ENCODE measurements at places on chromosomes 1 and 21. TPM values are rescaled to one million over a fixed set of nuclear protein-coding genes. Genes with fewer than 3 reads are reported as not detected.

- H3K4me1 ChIP-seq: peaks cover 3% of the 10 kb centered on the region
- no peaks in the 10 kb centered on the region for H3K27me3 ChIP-seq
- no peaks in the 10 kb centered on the region for H3K36me3 ChIP-seq
These were observed 34.1 kb upstream of the PRSS38 start for GRCh38 chr1:227781314-227781930.

DNA sequence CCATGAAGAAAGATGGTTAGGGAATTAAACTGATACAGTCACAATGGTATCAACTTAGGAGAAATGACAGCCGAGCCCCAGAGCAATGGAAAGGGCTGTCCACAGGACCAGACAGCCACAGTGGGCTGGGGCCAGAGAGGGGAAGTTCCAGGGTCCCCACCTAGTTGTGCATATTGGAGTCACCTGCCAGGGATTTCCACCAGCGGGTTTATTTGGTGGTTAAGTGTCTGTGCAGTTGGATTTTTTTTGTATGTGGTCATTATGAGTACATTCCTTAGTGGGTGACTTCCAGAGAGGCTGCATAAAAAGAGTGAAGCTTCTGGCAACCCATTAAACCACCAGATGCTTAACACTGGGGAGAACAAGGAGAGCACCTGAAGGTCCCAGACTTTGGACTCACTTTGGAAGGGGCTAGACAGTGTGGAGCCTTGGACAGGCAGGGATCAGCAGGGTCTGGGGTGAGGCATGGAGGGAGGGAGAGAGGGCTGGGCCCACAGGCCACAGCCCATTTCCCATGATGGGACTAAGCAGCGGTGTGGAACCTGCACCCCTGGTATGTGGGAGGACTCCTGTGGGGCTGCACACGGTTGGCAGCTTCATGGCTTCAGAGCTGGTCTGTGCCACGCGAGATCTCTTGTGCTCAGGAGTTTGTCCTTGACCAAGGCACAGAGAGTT, 7.8 kb upstream of the PTTG1IP start:
- no peak overlapping the region for H3K4me3 ChIP-seq
- H3K4me1 ChIP-seq: peaks cover 12% of the 10 kb centered on the region
- peak overlapping the region; percentile 14 for H3K27ac ChIP-seq
- peak; percentile 82 for DNase-seq
- H3K36me3 ChIP-seq: no peaks in the 10 kb centered on the region

GRCh38 chr1:3053986-3054385, 15.0 kb upstream of the PRDM16 start:
- H3K4me1 ChIP-seq: no peaks in the 10 kb centered on the region
- no peaks in the 10 kb centered on the region for H3K36me3 ChIP-seq
- H3K4me3 ChIP-seq: no peak overlapping the region

- H3K27me3 ChIP-seq: no peaks in the 10 kb centered on the region
- H3K4me1 ChIP-seq: peaks cover 16% of the 10 kb centered on the region
- H3K4me3 ChIP-seq: no peak overlapping the region
- no peaks in the 10 kb centered on the region for H3K36me3 ChIP-seq
- no peak overlapping the region for H3K27ac ChIP-seq
These were observed 52.2 kb downstream of the RAB3GAP2 start for GRCh38 chr1:220219865-220220698.

DNA sequence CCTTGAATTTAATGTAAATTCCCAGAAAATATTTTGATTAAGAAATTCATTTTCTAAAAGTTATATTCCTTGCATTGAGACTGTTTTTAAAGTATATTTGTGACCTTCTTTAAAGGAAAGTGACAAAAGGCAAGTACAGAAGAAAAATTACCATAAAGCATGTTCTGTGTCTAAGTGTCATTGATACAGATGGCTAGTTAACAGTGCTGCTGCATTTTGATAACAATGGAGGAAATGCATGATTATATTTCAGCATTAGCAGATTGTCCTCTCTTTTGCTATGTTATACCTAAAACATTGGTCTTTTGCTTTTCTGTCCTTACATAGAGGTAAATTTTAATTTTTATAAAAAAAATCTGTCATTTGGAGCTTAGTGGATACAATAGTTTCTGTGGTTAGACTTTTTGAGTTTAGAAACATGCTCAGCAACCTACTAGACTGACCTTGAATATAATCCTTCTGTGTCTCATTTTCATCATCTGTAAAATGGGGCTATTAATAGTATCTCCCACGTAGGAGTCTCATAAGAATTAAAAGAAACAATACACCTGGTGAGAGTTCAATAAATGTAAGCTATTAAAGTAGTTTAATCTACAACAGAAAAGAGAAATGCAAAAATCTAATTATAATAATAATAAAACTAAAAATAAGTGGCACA, 51.1 kb upstream of the RGS21 start:
- H3K36me3 ChIP-seq: no peaks in the 10 kb centered on the region
- H3K27me3 ChIP-seq: no peaks in the 10 kb centered on the region
- H3K4me1 ChIP-seq: no peaks in the 10 kb centered on the region
- no peak overlapping the region for H3K4me3 ChIP-seq

DNA sequence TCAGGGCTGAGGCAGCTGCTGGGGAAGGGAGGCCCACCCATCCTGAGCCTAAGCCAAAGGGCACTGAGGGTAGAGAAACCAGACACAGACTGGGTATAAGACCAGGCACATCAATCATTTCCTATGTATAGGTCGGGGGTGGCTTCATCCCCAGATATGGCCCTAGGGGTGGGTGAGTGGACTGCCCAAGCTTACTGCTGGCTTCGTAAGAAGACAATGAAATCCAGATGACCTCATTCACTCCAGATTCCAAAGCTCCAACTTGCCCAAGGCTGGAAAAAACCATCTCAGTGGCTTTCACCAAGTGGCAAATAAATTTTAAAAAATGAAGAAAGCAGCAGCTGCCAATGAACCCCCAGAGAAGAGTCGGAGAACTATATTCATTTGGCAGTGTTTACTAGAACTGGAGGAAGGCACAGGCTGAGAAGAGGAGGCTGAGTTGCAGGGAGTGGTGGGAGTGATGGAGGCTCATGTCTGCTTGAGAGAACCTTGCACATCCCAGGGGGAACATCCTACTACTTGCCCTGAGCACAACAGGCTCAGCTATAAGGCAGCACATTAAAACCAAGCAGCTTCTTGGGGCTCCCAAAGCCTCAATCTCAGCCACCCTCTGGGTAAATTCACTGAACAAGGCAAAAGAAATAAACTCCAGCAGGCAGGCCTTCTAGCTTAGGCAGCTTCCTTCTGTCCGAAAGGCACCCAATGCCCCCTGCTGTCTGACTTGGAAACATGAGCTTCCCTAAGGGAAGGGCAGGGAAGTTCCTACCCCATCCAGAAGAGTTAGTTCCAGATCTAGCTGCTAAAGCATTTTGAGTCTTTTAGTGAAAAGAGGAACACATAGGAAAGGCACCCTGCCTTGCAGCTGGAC, 14.1 kb downstream of the PEA15 start:
- peak overlapping the region; percentile 69 for H3K27ac ChIP-seq
- DNase-seq: peak; percentile 50
- H3K27me3 ChIP-seq: no peaks in the 10 kb centered on the region
- H3K36me3 ChIP-seq: peaks cover 60% of the 10 kb centered on the region

DNA sequence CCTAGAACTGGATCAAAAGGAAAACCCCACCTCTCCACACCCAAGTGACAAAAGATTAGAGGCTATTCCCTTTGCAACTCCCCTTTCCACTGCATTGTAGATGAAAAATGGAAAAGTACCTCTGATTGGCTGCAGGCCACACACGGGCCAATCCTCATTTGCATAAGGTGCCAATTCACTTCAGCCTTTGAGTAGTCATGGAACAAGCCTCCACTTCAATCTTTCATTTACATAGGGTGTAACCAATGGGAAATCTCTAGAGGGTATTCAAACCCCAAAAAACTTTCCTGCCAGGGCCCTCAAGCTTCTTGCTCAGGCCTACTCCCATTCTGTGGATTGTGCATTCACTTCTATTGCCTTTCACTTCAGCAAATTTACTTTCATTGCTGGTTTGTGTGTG, 122.3 kb upstream of the KCND3 start:
- no peak for DNase-seq
- no peaks in the 10 kb centered on the region for H3K27me3 ChIP-seq
- no peak overlapping the region for H3K27ac ChIP-seq
- no peaks in the 10 kb centered on the region for H3K36me3 ChIP-seq
- no peak overlapping the region for H3K4me3 ChIP-seq

- no peak for DNase-seq
- H3K4me3 ChIP-seq: no peak overlapping the region
- no peaks in the 10 kb centered on the region for H3K4me1 ChIP-seq
These were observed 39.7 kb downstream of the DNTTIP2 start for GRCh38 chr1:93839307-93839706.

DNA sequence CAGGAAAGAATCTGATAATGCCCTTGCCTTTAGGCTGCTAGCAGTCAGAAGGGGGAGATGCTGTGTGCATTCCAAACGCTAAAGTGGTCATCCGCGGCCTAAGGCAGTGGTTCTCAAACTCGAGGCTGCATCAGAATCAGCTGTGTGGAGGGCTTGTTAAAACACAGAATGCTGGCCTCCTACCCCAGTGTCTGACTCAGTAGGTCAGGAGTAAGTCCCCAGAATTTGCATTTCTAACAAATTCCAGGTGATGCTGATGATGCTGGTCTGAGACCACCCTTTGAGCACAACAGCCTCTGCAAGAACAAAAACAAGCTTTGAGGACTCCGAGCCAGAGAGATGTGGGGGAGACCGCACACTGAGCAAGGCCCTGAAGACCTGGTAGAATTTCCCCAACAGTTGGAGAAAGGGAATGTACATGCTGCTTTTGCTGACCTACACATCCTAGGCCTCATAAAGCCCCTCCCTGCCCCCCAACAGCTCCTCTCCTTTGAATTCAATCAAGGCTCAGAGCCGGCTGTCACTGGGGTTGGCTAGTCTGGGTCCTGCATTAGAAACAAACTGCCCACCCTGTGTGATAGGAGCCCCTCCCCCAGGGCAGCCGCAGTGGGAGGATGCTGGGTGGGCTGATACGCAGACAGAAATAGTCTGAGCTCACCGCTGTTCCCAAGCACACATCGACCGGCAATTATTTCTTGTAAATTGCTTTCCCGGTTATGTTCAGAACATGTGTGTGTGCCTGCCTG, 27.1 kb downstream of the SHISAL2A start:
- peaks cover 4% of the 10 kb centered on the region for H3K4me1 ChIP-seq
- H3K4me3 ChIP-seq: no peak overlapping the region
- H3K27me3 ChIP-seq: no peaks in the 10 kb centered on the region
- H3K27ac ChIP-seq: no peak overlapping the region
- DNase-seq: no peak
- no peaks in the 10 kb centered on the region for H3K36me3 ChIP-seq

DNA sequence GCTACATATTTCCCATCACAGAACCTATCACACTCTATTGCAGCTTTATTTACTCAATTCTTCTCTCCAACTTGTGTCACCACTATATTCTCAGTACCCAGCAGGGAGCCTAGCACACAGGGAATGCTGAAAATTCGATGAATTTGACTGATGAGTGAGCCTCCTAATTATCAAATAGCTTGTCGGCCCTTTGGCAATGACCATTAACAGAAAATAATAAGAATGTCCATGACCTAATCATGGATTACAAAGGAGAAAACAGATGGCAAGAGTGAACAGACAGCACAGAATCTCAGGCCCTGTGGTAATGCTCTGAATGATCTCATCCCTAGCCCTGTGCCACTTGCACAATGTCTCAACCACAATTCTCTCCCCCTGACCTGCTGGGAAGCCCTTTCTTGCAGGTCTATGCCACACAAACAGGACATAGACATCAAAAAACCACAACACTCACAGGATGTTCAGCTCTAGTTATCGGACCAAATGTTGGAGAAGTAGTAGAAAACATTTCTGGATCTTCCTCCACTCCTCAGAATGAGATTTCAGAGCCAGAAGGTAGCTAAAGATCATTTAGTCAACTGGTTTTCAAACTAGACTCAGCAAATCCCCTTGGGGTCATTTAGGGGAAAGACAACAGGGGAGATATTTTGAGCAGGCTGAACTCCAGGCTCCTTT, 68.4 kb downstream of the LUZP1 start:
- peak overlapping the region; percentile 31 for H3K27ac ChIP-seq
- H3K27me3 ChIP-seq: no peaks in the 10 kb centered on the region
- peaks cover 8% of the 10 kb centered on the region for H3K4me1 ChIP-seq
- H3K4me3 ChIP-seq: no peak overlapping the region
- DNase-seq: no peak
- H3K36me3 ChIP-seq: no peaks in the 10 kb centered on the region

- H3K4me3 ChIP-seq: no peak overlapping the region
- H3K27ac ChIP-seq: peak overlapping the region; percentile 7
- no peaks in the 10 kb centered on the region for H3K27me3 ChIP-seq
- DNase-seq: peak; percentile 9
- no peaks in the 10 kb centered on the region for H3K36me3 ChIP-seq
- peaks cover 23% of the 10 kb centered on the region for H3K4me1 ChIP-seq
These were observed 17.1 kb downstream of the RC3H1 start for GRCh38 chr1:174005032-174005431.

- H3K27ac ChIP-seq: no peak overlapping the region
- peaks cover 20% of the 10 kb centered on the region for H3K4me1 ChIP-seq
- H3K4me3 ChIP-seq: no peak overlapping the region
- no peak for DNase-seq
- H3K27me3 ChIP-seq: no peaks in the 10 kb centered on the region
These were observed 77.5 kb downstream of the FNBP1L start for GRCh38 chr1:93525431-93525830.

DNA sequence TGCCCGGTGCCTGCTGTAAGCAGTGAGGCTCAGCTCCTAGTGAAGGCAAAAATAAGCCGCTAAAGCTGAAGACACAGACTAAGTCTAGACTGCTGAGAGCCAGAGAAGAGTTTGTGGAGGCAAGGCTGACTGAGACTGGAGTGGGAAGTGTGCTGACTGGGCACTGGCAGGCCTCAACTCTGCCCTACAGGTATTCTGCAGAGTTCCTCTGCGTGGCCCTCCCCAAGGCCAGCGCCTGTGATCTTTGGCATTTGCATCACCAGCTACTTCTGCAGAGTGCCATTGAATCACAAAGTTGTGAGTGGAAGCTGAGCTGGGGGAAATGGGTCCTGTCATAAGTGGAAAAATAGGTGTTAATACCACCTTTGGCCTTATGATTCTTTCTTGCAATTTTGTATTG, 905.7 kb downstream of the PLA2G4A start:
- no peaks in the 10 kb centered on the region for H3K4me1 ChIP-seq
- no peak for DNase-seq
- H3K27me3 ChIP-seq: no peaks in the 10 kb centered on the region
- no peaks in the 10 kb centered on the region for H3K36me3 ChIP-seq
- no peak overlapping the region for H3K4me3 ChIP-seq
- no peak overlapping the region for H3K27ac ChIP-seq

The LEFTY1 gene
- total RNA-seq: 1.0 TPM

The VASH2 gene
- total RNA-seq: 0.81 TPM

The DMRTA2 gene
- total RNA-seq: not detected

The LIN9 gene
- 1.9 TPM for total RNA-seq

The ATF6 gene
- total RNA-seq: 39.5 TPM

The LIN28A gene
- total RNA-seq: not detected

All from thyroid gland (tissue), 4 donors.